Activated naive CD4-positive, alpha-beta T cell (primary cell): ENCODE measurements at places on chromosomes 13 and 19.

GRCh38 chr13:78404846-78405360, 198.4 kb downstream of the POU4F1 start:
- DNase-seq: no peak

DNA sequence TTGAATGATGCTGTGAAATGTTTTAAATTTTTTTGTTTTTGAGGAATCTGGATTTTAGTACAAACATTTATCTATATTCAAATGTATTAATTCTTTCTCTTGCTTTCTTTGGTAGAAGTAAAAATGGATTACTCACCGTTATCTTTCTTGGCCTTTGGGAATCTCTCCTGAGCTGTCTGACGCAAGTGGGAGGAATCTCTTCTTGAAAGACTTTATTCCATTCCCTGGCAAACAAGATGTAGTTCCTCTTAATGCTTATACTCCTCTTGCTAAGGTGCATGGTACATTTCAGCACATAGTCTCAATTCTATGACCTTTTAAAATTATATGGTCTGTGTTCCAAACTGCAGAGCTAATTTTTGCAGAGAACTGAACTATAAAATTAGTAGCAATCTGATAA, 246.2 kb upstream of the SLC10A2 start:
- no peak for DNase-seq

GRCh38 chr19:33878910-33879810, 82.5 kb downstream of the KCTD15 start:
- DNase-seq: no peak

DNA sequence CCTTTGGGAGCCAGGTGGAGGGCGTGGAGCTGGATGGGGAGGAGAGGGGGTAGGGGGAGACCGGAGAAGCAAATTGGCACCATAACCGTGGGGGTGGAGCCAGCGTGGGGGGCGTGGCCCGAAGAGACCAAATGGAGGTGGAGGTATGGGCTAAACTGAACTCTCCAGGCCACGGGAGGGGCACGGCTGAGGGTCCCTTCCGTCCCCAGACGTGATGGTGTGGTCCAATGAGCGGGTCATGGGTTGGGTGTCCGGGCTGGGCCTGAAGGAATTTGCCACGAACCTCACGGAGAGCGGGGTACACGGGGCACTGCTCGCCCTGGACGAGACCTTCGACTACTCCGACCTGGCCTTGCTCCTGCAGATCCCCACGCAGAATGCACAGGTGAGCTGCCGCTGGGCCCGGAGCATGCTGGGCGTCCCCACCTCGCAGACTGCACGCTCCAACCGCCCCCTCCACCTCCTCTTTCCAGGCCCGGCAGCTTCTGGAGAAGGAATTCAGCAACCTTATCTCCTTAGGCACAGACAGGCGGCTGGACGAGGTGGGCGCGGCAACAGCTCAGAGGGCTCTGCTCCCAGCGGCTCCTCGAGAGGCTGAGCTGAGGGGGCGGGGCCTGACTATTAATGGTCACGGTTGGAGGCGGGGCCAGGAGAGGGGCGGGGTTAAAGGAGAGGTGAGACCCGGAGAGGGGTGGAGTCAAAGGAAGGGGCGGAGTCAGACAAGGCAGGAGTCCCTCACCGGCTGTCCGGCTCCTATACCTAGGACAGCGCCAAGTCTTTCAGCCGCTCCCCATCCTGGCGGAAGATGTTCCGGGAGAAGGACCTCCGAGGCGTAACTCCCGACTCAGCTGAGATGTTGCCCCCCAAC, 6.2 kb downstream of the HRC start:
- DNase-seq: peak; percentile 21

- peak; percentile 64 for DNase-seq
Observed at GRCh38 chr13:100588331-100589177, at the start of gene GGACT. TSS of gene GGACT (minus strand) at chr13:100588789. CDS start at chr13:100532591, 56,198 bp downstream.
